ENCODE measurements at places on chromosomes 4 and X. TPM values are rescaled to one million over a fixed set of nuclear protein-coding genes. Genes with fewer than 3 reads are reported as not detected.

RNF212 gene
- polyA plus RNA-seq = 2.4 TPM

RAB9B gene
- 0.43 TPM for polyA plus RNA-seq

UGT2B11 gene
- not detected for polyA plus RNA-seq

IRS4 gene
- not detected for polyA plus RNA-seq

KLHL4 gene
- 0.51 TPM for polyA plus RNA-seq

CBLL2 gene
- not detected for polyA plus RNA-seq

ZNF518B gene
- 8.5 TPM for polyA plus RNA-seq

MGAT4D gene
- polyA plus RNA-seq = not detected

SLC2A9 gene
- not detected for polyA plus RNA-seq

ETNPPL gene
- not detected for polyA plus RNA-seq

DNA sequence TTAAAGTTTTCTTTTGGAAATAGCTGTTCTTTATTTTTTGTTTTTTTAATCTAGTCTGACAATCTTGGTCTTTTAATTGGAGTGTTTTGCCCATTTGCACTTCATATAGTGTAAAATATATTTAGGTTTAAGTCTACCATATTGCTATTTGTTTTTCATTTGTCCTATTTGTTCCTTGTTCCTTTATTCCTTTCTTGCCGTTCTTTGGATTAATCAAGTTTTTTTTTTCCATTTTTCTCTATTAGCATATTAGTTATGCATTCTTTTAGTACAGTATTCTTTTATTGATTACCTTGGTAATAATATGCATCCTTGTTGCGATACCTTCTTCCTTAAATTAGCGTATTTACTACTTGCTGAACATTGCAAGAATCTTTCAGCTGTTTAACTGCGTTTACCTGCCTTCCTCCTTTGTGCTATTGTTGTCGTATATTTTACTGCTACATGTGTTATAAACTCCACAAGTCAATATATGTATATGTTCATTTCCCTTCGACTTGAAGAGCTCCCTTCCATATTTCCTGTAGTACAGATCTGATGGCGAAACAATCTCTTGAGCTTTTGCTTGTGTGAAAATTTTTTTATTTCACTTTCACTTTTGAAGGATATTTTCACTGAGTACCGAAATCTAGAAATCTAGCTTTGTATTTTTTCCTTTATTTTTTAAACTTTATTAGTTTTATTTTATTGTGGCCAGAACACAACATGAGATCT lies 23.9 kb upstream of the RNF212 start:
- H3K36me3 ChIP-seq = no peaks in the 10 kb centered on the region
- peaks cover 31% of the 10 kb centered on the region for H3K4me1 ChIP-seq
- peak overlapping the region; percentile 74 for H3K27ac ChIP-seq
- H3K4me3 ChIP-seq = peak overlapping the region; percentile 81

DNA sequence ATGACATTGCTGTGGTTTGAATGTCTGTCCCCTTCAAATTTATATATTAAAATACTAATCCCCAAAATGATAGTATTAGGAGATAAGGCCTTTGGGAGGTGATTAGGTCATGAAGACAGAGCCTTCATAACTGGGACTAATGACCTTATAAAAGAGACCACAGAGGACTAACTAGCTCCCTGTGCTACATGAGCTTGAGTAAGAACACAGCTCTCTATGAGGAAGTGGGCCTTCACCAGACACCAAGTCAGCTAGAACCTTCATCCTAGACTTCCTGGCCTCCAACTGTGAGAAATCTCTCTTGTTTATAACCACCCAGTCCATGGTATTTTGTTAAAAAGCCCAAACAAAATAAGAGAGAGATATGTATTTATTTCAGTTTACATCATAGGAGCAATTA lies 242.2 kb upstream of the CTSO start:
- no peaks in the 10 kb centered on the region for H3K36me3 ChIP-seq
- no peak overlapping the region for H3K4me3 ChIP-seq
- H3K27me3 ChIP-seq = peaks cover 3% of the 10 kb centered on the region
- no peak for DNase-seq

DNA sequence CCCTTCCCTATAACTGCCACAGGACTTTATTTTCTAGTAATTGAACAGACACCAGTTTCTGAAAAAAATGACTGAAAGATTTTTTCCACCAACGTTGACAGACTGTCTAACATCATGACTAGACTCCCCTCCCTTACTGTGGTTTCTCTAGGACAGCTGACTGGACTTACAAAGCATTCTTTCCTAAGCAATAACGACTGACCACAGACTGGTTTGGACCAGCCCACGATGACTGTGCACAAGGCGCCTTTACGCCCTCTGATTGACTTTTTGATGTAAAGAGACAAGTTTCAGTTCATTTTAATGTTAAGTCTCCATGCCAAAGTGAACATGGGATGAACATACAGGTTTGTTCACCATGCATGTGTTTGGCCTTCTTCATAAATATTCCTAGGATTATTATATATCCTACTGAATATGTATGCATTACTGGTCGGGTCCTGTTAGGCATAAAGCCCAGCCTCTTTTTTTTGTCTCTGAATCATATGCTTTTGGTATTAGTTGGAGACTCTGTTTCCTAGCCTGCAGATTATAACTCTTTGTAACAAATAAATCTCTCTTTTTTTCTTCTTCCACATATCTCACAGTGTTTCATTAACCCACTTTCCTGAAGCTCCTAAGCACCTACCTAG lies 50.5 kb upstream of the UGT2B4 start:
- no peak overlapping the region for H3K4me3 ChIP-seq
- no peak overlapping the region for H3K27ac ChIP-seq
- peaks cover 2% of the 10 kb centered on the region for H3K27me3 ChIP-seq
- H3K4me1 ChIP-seq = no peaks in the 10 kb centered on the region
- H3K36me3 ChIP-seq = no peaks in the 10 kb centered on the region
- no peak for DNase-seq

- H3K4me1 ChIP-seq = peaks cover 12% of the 10 kb centered on the region
- DNase-seq = no peak
- peaks cover 9% of the 10 kb centered on the region for H3K27me3 ChIP-seq
- H3K27ac ChIP-seq = no peak overlapping the region
Observed at GRCh38 chrX:1601051-1601767, 9.8 kb downstream of the AKAP17A start.

DNA sequence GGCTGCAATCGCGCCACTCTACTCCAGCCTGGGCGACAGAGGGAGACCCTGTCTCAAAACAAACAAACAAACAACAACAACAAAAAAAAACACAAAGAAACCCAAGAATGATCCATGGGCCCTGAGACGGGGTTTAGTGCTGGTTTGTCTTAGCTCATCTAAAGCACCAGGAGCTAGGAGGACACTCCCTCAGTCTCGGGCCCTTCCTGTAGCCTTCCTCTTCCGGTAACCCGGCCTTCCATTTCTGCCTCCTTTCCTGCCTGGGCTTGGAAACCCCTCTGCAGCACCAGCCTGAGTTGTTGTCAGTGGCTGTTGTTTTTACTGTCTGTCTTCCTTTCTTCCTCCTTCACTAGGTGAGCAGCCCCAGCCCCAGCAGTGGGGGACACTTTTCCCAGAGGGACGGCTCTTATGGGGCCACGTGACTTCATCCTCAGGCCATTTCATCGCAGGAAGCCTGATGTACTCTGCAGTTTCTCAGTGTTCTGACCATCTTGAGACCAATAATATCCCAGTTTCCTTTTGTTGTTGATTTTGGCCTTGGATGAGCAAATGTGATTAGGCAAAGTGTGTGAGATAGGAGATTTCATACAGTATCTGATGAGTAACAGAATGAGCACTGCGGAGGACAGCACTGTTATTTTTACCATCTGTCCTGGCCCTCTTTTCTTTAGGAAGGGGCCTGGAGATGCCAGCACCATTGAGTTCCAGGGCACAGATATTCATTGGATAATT lies 90.1 kb downstream of the ANAPC4 start:
- no peak overlapping the region for H3K27ac ChIP-seq
- peaks cover 5% of the 10 kb centered on the region for H3K27me3 ChIP-seq
- no peak for DNase-seq
- H3K4me1 ChIP-seq = no peaks in the 10 kb centered on the region
- H3K4me3 ChIP-seq = no peak overlapping the region
- H3K36me3 ChIP-seq = peaks cover 5% of the 10 kb centered on the region

DNA sequence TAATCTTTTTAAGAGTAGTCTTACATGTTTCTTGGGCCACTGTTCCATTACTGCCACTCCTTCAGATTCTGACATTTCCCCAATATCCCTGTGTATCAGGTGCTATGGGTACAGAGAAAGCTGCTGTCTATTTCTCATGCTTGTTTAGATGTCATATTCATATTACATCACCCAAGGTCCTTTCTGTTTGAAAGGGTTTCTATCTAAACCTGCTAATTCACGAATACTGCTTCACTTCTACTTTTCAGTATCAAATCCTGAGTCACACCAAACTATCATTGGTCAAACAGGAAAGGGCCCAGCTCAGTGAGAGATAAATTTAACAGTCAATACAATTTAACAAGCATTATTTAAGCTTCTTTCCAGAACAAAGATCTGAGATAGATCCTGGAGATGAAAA lies 241.4 kb downstream of the UGT8 start:
- no peak overlapping the region for H3K27ac ChIP-seq
- DNase-seq = no peak
- no peak overlapping the region for H3K4me3 ChIP-seq
- peaks cover 2% of the 10 kb centered on the region for H3K27me3 ChIP-seq

DNA sequence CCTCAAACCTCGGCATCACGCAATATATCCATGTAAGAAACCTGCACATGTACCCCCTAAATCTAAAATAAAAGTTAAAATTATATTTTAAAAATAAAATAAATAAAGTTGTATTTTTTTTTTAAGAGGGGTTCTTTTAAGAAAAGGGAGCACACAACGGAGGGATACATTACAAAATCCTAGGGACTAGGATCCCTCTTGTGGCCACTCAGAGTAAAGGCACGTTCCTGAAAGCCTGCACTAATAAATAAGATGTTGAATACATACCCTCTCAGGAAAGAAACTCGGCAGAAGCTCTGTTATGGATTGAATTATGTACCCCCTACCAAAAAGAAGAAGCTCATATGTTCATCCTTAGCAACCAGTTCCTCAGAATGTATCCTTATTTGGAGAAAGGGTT lies 50.9 kb upstream of the PRDX4 start:
- H3K27ac ChIP-seq = no peak overlapping the region
- no peaks in the 10 kb centered on the region for H3K4me1 ChIP-seq
- H3K4me3 ChIP-seq = no peak overlapping the region
- H3K36me3 ChIP-seq = no peaks in the 10 kb centered on the region

DNA sequence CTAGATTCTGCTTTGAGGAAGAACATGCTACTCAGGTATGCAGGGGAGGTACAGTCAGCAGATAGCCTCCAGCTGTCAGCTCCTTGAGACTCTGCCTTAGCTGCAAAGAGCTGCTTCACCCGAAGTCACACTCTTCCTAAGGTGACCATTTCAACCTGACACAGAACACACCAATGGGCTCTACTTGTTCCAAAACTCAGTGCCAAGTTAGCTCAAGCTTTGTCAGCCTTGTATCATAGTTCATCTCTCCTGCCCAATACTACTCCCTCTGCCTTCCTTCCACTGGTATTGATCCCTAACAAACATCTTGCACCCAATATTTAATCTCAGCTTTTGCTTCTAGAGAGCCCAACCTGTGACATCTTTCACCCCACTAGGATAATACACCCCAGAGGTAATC lies 7.8 kb upstream of the SMARCA1 start:
- no peaks in the 10 kb centered on the region for H3K36me3 ChIP-seq
- H3K27me3 ChIP-seq = no peaks in the 10 kb centered on the region
- DNase-seq = no peak
- no peak overlapping the region for H3K4me3 ChIP-seq
- no peak overlapping the region for H3K27ac ChIP-seq

- no peaks in the 10 kb centered on the region for H3K4me1 ChIP-seq
- DNase-seq = no peak
- no peaks in the 10 kb centered on the region for H3K36me3 ChIP-seq
- H3K4me3 ChIP-seq = no peak overlapping the region
- H3K27ac ChIP-seq = no peak overlapping the region
Observed at GRCh38 chr4:126306152-126306869, 991.6 kb downstream of the FAT4 start.

GRCh38 chr4:168924667-168925066 lies 85.4 kb downstream of the CBR4 start:
- no peak for DNase-seq
- no peak overlapping the region for H3K4me3 ChIP-seq

GRCh38 chr4:36274158-36274557 lies 7.3 kb upstream of the DTHD1 start:
- no peak overlapping the region for H3K4me3 ChIP-seq
- no peak for DNase-seq
- no peak overlapping the region for H3K27ac ChIP-seq
- H3K27me3 ChIP-seq = peaks cover 7% of the 10 kb centered on the region

GRCh38 chr4:76610751-76611547 lies 175.9 kb downstream of the SHROOM3 start:
- peaks cover 3% of the 10 kb centered on the region for H3K27me3 ChIP-seq
- H3K36me3 ChIP-seq = no peaks in the 10 kb centered on the region
- no peak overlapping the region for H3K4me3 ChIP-seq
- no peaks in the 10 kb centered on the region for H3K4me1 ChIP-seq
- no peak overlapping the region for H3K27ac ChIP-seq
- DNase-seq = no peak

DNA sequence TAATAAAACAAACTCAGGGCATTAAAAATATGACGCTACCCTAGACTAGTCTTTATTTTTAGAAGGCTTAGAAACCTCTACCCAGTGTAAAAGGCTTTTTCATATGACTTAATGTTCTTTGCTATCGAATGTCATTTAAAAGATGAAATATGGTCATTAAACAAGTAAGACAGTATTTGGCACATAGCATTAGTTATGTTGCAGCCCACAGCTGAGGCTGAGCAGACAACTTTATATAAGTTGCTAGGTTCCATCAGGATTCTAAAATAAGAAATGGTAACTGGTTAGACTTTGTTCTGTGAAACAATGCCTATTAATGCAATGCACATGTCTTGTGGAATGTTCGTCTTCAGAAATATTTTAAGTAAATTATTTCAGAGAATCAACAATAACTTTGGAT lies 10.4 kb upstream of the PRSS12 start:
- DNase-seq = no peak
- no peaks in the 10 kb centered on the region for H3K36me3 ChIP-seq
- no peaks in the 10 kb centered on the region for H3K27me3 ChIP-seq
- H3K27ac ChIP-seq = no peak overlapping the region

DNA sequence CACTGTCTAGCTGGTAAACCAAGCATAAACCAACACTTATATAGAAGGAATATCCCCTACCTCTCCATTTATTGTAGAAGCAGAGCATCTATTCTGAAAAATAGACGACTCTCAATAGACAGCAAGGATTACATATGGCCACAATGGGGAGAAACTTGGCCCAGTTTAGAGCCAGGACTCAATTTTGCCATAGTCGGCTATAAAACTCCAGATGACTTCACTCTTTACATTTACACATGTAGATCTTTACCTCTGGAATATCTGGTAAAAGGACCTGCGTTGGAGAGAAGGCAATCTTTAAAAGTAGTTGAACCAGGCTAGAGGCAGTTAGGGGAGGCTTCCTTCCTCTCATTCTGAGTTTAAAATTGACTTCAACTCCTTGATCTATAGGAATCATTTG lies 77.3 kb downstream of the HMGB2 start:
- peaks cover 8% of the 10 kb centered on the region for H3K36me3 ChIP-seq
- H3K4me3 ChIP-seq = no peak overlapping the region
- DNase-seq = no peak
- H3K27ac ChIP-seq = no peak overlapping the region
- H3K4me1 ChIP-seq = peaks cover 7% of the 10 kb centered on the region
- H3K27me3 ChIP-seq = no peaks in the 10 kb centered on the region
